Left renal pelvis (tissue), 4 donors: ENCODE measurements at places on chromosomes 3 and 15. TPM values are rescaled to one million over a fixed set of nuclear protein-coding genes. Genes with fewer than 3 reads are reported as not detected.

Gene DNAJC17
- polyA plus RNA-seq = 37.1 TPM

Gene CLCN2
- polyA plus RNA-seq = 10.7 TPM

Gene TP63
- polyA plus RNA-seq = 0.60 TPM

Gene GLDN
- polyA plus RNA-seq = 0.32 TPM

Gene LIPC
- 15.7 TPM for polyA plus RNA-seq

Gene DPPA2
- 0.19 TPM for polyA plus RNA-seq

Gene GOLGA8N
- 20.0 TPM for polyA plus RNA-seq

Gene DENND6A
- polyA plus RNA-seq = 29.9 TPM

Gene SLC22A14
- polyA plus RNA-seq = 0.66 TPM

Gene BRK1
- polyA plus RNA-seq = 199 TPM

Gene SAMMSON
- not detected for polyA plus RNA-seq

Gene SV2B
- 0.79 TPM for polyA plus RNA-seq

Gene USP8
- polyA plus RNA-seq = 69.4 TPM

Gene PPCDC
- polyA plus RNA-seq = 9.0 TPM

DNA sequence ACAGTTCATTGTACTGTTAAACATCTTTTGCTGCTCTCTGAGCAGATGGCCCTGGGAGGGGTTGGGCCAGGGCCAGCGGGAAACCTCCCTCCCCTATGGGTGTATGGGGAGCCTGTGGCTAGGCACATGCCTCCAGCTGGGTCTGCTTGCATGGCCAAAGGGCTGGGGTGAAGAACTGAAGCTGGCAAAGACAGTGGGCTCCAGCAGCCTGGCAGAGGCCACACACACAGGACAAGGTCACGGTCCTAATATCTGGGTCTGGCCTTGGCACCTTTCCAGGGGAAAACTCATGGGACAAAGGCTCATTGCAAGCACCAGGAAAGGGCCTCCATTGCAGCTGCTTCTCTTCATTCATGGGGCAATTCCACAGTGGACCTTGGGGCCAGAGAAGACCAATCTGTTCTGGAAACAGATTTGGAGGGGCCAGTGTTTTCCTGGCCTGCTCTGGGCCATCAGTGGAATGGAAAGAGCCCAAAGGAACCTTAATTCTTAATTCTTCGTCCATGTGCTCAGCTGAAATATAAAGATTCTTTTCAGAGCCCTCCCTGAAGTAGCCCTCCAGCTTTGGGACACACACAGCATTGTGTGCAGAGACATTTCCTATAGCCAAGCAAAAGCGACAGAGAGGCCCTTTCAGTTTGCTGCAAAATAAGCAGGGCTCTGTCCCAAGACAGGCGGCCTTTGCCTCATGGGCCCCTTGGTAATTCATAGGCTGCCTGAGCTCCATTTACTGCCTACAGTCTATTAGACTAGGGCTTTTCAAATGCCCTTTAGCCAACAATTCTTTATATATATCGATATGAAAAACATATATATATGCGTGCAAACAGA is 11.3 kb upstream of the LIMD1 start:
- no peak for DNase-seq

GRCh38 chr15:26028086-26028740 is 165.1 kb upstream of the ATP10A start:
- no peak for DNase-seq

DNA sequence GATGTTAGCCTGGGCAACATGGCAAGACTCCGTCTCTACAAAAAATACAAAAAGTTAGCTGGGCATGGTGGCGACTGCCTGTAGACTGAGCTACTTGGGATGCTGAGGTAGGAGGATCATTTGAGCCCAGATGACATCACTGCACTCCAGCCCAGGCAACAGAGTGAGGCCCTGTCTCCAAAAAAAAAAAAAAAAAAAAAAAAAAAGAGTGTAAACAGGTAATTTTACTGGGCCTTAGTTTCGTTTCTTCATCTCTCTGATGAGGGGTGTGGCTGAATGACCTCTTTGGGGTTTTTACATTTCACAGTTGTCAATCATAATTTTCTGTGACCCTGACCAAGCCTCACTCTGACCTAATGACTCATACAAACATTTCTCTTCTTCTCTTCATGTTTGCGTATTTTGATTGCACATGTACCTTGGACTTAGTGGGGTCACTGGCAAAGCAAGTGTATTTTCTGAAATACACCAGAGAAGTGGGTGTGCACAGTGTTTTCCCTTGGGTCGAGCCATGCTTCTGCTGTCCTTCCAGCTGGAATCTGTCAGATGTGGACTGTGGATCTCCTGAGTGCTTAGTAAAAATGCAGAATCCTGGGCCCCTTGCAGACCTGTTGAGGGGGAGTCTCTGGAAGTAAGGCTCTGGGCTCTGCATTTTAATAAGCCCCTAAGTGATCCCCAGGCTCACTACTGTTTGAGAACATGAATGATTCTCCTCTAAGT is 140.5 kb downstream of the FNDC3B start:
- no peak for DNase-seq

GRCh38 chr3:14423197-14423743 is 20.9 kb downstream of the SLC6A6 start:
- no peak for DNase-seq

- no peak for DNase-seq
These were observed 42.8 kb downstream of the ALDH1L1 start for GRCh38 chr3:126137490-126138130.

DNA sequence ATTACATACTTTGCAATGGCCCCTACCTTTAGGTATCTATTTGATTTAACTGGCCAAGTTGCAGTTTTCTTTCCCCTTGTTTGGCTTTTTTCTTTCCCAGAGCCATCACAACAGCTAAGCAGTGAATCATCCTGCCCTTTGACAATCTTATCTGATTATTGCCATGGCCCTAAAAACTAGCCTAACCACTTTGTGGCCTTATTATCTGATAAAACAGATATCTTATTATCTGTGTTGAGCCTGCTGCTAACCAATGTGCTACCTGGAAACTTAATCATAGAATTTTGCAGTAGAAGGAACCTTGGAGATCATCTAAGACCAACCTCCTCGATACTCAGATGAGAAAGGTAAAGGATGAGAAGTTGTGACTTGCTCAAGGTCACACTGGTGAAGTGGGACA is 37.1 kb downstream of the EIF4E3 start:
- no peak for DNase-seq

- DNase-seq = no peak
These were observed at the start of gene PCOLCE2 for GRCh38 chr3:142888481-142889211. Gene PCOLCE2, minus strand, starts transcription at chr3:142889083. Its CDS starts 187 bp downstream, at chr3:142888896.

DNA sequence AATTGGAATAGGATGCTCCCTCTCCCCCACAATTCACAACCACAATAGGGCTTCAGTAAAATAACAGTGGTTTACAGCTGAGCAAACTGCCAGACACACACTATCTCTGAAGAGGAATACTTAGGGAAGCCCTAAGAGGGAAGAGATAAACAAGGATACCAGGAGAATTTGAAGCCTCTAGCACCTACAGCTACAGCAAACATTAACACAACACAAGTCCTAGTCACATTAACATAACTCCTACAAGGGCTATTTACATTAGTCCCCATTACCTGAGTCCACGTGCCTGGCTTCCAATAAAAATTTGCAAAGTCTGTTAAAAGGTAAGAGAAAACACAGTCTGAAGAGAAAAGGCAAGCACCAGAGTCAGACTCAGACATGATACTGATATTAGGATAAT is 346.9 kb upstream of the CDIN1 start:
- no peak for DNase-seq

- DNase-seq = no peak
These were observed 304.6 kb downstream of the NAALADL2 start for GRCh38 chr3:175163686-175164085.

DNA sequence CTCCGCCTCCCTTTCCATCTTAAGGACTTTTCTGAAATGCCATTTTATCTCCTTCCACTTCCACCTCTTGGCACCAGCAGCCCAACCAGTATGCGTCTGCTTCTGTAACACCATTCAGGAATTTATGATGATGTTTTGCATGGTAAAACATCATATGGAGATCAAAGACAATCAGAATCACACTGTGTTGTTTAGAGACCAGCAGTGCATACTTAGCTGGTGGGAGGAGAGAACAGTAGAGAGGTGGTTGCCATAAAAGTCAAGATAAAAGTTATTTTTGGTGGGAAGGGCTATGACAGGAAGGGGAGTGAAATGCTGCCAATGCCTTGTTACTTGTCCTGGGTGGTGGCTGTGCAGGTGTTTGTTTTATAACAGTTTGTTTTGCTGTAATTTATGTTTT is 268.0 kb downstream of the OPA1 start:
- no peak for DNase-seq

DNA sequence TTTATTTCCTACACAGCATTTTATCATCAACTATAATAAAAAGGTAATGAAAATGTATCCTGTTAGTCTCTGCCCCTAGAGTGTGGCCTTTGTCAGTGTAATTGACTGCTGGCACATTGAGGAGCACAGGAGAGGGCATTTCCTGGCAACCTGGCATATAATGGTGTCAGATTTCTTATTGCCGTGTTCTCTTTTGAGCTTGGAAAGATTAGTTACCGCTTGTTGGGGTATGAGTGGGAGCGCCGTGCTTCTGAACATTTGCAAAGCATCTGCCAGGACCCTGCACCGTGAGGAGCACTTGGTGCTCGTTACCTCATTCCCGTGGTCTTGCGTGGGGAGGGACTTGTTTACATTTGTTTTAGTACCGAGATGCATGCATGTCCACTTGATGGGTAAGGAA is 124.4 kb downstream of the PTPRG start:
- DNase-seq = peak; percentile 50

DNA sequence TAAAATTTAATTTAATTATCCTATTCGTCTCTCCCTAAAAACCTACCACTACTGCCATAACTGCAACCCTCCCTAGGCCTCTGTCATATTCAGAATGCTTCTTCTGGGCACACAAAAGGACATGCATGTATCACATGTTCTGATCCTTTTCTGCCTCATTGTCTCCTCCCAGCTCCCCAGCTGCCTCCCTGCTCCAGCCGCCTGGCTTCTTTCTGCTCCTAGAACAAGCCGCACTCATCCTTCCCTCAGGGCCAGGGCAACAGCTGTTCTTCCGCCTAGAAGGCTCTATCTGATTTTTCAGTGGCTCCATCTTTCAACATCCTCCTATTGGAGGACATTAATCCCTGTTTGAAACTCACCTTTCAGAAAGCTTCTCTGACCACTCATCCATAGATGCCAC is 38.6 kb downstream of the TMED3 start:
- no peak for DNase-seq

DNA sequence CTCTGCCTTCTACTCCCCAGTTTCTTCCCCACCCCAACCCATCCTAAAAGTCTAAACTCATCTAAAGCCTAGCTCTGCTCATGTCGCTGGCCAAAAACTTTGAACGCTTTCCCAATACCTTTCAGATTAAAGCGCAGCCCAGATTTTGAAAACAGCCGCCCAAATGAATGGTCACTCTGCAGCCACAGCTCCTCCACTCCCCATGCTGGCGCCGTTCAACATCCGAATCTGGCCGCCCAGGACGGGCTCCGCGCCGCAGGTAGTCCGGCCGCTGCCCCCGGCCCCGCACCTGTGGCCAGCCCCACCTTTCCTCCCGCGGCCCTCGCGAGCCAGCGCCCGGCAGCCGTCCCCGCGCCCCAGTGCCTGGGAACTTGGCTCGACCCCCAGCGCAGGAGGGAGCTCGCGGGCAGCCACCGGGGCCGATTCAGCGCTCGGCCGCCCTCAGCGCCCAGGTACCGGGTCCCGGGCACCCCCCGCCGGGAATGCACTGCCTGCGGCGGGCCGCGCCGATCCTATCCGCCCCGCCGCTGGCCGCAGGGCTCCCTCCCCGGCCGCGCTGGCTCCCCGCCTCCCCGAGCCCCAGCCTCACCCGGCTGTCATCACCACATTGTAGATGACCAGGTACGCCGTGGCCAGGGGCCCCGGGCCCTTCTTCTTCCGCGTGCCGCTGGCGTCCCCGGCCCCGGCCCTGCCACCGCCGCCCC is 417 bp downstream of the HACD2 start:
- no peak for DNase-seq

GRCh38 chr3:142987080-142987700 is 14.2 kb upstream of the U2SURP start:
- DNase-seq = no peak

DNA sequence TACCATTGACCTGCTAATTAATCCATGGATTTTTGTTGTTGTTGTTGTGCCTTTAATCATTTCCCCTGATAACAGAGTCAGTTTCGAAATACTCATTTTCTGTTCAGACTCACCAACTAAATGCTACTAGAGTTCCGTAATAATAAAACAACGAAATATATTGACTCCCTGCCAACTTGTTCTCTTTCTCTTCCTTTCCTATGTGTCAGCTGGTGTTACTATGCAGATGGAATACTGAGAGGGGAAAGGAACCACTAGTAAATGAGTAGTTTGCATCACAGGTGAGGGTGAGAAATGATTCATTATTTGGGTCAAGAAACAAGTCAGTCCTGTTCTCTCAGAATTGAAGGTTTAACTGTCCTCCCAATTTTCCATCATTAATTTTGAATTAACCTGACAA is 1027.3 kb downstream of the TUSC7 start:
- no peak for DNase-seq

DNA sequence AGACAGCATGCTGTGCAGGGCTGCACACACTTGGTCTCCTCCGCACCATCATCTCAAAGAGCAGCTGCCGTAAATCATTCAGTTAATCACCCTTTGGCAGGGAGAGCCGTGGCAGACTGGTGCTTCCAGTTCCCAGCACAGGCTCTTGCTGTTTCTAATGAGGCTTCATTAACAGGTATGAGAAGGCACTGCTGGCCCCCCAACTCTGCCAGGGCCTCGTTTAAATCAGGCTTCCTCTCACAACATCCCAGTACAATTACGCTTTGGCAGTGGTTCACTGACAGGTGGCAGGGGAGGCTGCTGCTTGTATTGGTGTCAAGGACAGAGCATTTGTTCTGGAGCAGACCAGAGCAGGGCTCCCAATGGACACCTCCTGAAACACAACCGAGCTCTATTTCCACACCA is 77.1 kb downstream of the BFSP2 start:
- DNase-seq = no peak

DNA sequence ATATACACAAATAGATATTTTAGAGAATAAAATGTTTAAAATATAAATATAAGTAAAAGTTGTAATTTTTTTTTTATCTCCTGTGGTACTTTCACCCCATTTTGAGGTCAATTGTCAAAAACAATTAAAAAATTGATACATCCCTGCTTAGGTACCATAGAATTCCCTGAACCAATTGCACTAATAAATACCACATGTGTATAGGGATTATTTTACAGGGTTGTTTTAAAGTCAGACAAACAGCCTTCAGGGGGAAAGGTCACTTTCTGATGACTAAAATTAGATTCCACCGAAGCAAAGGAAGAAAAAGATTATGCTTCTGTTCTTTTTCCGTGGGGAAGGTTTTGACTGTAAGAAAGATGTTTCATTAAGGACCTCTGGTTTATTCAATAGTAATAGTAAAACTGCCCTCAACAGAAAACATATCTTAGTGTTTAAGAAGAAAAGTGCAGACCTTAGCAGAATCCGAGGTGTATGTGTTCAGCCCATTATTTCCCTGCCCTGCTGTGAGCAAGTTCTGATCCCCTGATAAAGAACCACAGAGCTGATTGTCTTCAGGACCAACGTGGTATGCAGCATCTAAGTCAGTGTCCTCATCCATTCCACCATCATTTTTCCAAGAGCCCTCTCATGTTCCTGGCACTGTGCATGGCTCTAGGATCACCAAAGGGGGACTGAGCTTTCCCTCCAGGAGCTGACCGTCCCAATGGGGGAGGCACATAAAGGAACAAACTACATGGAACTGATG is 132.9 kb upstream of the IL12A start:
- no peak for DNase-seq
